Activated CD8-positive, alpha-beta memory T cell treated with anti-CD3 and anti-CD28 coated beads for 24 hours (primary cell): ENCODE measurements at places on chromosomes 1 and 21.
A peak's percentile ranks its signal among the peaks of the same experiment; 100 is the strongest.

DNA sequence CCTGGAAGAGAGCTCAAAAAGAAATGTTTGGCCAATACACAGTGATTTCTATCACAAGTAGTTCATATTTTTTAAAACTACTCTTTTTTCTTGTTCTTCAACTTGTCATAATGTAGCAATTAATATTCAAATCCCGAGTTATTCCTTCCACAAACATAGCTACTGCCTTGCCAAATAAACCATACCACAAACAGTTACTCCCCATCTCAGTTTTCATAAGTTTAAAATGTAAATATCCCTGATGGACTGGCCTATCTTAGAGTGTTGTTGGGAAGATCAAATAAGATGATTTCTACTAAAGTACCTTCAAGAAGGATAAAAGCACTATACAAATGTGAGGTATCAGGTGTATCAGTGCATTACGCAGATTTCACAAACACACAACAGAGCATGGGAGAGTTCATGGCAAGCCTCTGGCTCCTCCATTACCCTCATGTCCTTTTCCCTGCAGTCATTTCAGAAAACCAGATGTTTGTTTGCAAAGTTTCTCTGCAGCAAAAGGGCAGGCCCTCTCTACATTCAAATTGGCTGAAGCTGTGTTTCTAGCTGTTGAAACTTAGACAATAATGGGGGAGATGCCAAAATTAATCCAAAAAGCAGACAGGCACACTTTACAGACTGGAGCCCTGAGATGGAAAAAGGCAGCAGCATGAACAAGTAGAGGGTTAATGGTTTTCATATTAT, 16.1 kb downstream of the WLS start:
- DNase-seq: no peak

GRCh38 chr1:182791281-182792179, 2.0 kb downstream of the NPL start:
- DNase-seq: no peak

- DNase-seq: no peak
Observed at GRCh38 chr21:24076179-24076578, 1531.1 kb downstream of the MRPL39 start.

DNA sequence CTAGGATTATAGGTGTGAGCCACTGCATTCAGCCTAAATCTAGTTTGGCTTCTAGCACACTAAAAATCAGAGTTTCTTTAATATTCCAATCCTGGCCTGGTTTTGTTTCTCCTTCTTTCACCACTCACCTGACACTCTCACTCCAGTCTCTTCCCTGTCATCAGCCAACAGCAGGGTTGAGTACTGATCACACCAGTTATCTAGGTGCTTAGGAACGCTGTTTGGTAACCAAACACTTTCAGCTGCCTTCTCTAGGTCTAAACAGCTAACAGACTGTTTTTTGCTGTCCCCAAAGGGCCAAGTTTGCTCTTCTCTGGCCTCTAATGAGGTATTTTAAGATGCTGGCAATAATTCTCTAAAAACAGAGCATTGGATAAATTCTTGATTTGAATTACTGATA, 17.7 kb upstream of the FRRS1 start:
- DNase-seq: no peak

DNA sequence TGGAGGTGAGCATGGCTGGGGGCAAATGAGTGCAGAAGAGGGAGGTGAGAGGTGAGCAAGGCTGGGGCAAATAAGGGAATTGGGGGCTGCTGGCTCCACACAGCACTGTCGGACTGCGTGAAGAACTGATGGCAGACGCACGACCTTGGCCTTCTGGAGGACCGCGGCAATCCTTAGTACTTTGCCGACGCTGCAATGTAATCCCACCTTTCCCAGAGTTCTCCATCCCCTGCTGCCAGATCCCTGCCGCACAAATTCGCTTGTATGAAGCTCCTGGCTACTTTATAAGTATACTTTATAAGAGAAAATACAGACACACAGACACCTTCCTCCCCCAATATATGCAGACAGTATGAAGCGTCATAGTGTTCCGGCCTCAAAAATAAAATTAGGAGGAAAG, 472.4 kb downstream of the SMYD3 start:
- no peak for DNase-seq

GRCh38 chr1:106675558-106675957, 380.9 kb upstream of the PRMT6 start:
- DNase-seq: no peak

DNA sequence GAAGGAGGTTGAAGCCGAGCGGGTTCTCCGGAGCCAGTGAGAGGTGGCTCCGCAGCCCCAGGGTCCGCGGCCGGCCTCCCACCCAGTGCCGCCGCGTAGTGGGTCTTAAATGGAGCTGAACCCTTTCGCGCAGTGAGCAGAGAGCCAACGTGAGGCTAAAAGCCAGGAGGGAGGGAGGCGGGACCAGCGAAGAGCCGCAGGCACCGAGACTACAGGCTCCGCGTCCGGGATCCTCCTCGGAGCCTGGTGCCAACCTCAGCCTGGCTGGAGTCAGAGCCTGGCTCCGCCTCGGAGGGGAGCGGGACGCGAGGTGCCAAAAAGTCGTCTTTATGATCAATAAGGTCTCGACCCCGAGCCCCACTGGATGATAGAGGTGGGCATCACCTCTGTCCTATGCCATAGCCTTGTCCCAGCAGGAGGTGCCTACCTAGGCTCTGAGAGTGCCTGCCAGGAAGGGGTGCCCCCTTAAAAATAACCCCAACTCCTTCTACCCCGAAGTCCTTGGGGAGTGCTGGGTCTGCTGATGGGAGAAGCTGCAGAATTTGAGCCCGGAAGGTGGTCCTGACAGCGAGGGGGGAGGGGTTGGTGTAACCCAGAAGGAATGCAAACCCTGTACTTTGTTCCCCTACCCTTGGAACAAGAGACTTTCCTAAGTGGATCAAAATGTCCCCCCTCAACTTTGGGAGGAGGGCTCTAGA, 1.6 kb downstream of the IGSF21 start:
- no peak for DNase-seq

DNA sequence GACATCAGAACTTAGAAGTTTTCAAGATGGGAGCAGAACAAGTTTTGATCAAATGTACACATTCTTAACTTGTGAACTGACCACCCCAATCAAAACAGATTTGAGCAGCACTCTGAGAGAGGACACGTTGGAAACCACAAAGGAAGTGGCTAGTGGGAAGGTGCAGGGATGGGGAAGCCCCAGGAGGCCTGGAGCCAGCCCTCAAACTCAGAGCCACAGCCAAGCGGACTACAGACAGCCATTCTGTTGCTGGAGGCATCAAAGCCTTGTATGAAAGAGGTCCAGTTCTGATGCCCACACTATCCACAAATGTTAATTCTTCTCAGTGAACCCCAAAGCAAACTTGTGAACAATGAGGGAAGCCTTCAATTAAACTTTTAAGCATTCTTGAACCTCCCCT, 143.6 kb upstream of the RAB4A start:
- DNase-seq: no peak

- DNase-seq: no peak
Observed at GRCh38 chr1:231918239-231919015, 291.8 kb downstream of the DISC1 start.

DNA sequence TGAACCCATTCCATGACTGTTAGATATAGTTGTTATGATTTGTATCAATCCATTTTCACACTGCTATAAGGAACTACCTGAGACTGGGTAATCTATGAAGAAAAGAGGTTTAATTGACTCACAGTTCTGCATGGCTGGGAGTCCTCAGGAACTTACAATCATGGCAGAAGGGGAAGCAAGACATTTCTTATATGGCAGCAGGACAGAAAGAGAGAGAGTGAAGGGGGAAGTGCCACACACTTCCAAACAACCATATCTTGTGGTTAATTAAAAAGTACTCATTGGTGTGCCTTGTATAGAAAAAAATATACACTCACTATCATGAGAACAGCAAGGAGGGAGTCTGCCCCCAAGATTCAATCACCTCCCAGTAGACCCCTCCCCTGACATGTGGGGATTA, 137.6 kb upstream of the NBPF11 start:
- DNase-seq: no peak

GRCh38 chr1:217717959-217718358, 86.8 kb downstream of the SPATA17 start:
- no peak for DNase-seq

- DNase-seq: no peak
Observed at GRCh38 chr1:178579562-178579961, 66.7 kb downstream of the TEX35 start.

DNA sequence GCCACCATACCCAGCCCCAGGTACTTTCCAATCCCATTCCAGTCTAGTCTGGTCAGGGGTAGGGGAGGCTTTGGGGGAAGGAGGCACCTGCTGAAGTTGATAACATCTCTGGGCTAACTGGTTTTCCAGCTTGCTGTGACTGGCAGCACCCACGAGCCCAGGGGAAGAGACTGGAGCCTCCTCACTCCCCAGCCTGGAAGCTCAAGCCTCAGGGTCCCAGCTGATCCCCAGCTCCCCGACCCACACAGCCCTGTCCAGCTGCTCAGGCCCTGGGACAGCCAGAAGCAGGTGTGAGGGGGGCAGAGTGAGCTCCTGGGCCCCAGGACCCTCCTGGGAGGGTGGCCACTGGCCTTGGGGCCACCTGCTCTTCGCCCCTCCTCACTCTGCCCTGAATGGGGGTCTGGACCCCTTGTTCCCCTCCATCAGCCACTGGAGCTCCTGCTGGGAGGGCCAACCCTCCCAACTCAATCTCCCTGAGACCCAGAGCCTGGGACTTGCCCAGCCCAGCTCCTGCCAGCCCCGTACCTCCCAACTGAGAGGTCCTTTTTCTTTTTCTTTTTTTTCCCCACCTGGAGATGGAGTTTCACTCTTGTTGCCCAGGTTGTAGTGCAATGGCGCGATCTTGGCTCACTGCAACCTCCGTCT, 23.5 kb upstream of the RNU1-4 start:
- DNase-seq: peak; percentile 55

DNA sequence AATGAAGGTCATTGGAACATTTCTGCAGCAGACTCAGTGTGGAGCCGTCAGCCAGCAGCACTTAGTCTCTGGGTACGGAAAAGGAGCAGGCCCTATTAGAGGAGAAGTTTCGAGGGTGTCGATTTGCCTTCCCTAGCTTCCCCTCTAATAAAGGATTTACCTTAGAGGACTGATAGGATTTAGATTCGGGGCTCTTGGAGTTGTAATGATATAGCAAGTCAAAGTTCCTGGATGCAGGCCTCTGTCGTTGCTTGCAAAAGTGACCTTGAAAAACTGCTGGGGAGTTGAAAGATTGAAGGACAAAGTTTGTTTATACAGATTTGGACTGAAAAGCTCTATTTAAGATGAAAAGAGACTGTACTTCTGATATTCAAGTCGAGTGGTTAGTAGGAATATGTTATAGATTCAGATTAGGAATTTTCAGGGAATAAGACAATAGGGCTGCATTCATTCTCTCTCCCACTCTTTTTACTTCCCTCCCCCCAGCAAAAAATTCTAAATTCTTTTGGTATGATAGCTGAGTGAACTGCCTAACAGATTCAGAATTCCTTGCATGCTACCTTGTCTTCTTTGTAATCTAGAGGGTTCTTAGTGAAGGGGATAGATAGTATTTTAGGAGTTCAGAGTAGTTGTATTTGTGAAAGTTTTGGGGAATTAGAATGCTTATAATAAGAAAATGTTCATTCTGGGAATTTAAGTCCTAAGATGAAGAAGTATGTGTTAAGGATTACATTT, 19.2 kb downstream of the NFYC start:
- no peak for DNase-seq

DNA sequence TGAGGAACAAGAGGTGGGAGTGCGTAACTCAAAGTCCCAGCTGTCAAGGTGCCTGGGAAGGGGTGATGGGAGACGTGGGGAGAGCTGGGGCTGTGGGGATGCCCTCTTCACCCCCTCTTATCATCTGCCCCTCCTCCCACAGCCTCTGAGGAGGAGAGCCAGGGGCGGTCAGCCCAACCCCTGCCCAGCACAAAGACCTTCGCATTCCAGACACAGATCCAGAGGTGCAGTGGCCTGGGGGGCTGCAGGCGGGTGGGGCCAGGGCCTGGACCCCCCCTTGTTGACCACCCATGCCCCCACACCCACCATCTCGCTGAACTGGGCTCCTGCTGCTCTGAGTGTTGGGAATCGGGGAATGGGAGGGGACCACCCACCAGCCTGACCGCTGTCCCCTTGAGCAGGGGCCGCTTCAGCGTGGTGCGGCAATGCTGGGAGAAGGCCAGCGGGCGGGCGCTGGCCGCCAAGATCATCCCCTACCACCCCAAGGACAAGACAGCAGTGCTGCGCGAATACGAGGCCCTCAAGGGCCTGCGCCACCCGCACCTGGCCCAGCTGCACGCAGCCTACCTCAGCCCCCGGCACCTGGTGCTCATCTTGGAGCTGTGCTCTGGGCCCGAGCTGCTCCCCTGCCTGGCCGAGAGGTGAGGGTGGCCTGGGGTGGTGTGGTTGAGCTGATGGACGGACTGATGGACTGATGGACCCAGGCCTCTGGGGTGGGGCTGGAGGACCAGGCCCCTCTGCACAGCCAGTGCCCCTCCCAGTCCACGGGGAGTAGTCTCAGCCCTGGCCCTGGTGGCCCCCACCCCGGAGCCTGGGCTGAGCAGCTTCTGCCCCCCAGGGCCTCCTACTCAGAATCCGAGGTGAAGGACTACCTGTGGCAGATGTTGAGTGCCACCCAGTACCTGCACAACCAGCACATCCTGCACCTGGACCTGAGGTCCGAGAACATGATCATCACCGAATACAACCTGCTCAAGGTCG, 29.7 kb downstream of the TRIM11 start:
- no peak for DNase-seq

- no peak for DNase-seq
Observed at GRCh38 chr1:200428482-200429205, 18.8 kb upstream of the ZNF281 start.

DNA sequence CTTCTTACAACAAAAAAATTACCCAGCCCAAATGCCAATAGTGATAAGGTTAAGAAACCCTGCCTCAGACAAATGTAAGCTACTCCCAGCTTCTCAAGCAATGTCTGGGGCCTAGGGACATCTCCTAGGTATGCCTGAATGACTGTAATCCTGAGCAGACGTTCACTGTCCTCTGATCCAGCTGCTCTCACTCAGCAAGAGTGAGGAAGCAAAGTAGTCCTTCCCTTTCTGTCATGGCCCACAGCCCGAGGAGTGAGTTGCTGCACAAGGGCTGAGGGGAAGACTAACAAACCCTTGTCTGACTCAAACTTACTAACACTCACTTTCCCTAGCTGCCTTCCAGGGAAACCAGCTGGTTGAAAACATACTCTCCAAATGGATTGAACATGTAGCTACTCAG, 124.9 kb upstream of the TNFSF4 start:
- no peak for DNase-seq

DNA sequence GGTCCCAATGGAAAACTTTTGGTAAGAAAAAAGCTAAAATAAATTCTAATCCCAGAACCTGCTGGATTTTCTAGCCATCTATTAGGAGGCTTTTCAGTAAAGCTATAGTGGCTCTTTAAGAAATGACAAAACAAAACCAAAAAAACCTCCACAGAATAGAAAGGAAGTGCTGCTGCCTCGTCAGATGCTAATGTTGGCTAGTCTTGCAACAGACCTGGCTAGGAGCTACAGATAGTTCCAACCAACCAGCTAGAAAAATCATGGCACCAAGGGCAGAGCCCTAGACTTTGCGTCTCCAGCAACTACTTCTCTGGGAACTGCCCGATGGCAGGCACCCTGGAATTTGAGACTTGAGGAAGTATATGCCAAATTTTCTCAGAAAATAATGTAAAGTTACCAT, 7.6 kb downstream of the CD101 start:
- no peak for DNase-seq

- DNase-seq: no peak
Observed at GRCh38 chr1:95384567-95384966, 150.6 kb downstream of the RWDD3 start.

GRCh38 chr1:183360473-183360872, 57.7 kb downstream of the NMNAT2 start:
- DNase-seq: no peak
